Activated gamma-delta T cell treated with Interleukin-2 at 50 U/mL for 16 hours (primary cell): ENCODE measurements at places on chromosomes 1 and 21.

- DNase-seq = no peak
These were observed 41.5 kb upstream of the NEXN start for GRCh38 chr1:77846966-77847365.

DNA sequence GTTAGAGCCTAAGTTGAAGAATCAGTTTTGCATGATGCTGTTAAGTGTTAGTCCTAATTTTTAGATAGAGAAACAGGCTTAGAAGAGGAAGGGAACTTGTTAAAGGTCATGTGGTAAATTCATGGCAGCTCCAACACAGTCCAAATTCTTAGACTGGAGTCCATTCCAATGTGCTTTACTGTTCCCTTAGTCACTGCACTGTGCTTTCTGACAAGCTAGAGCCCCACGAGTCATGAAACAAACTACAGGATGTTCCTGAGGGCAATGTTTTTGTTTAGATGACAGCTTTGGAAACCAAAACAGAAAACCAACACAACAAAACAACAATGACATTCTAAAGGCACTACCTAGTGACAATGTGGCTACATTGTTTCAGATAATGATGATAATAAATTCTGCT is 23.1 kb upstream of the RGS4 start:
- DNase-seq = no peak

DNA sequence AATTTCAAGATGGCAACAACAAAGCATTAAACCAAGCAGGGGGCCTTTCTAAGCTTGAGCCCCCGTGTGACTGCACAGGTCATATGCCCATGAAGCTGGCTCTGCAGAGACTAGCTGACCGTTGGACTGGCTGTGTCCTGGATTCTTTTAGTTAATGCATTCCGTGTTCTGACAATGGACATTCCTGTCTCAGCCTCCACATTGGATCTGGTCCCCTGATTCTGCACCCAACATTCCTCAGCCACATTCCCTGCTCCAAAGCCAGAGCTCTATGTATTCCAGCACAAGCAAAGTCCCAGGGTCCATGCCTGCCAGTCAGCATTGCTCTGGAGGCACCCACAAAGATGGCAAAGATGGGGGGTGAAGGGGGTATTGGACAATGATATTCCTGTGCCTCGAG is 5.1 kb upstream of the NAV1 start:
- no peak for DNase-seq

GRCh38 chr21:17532292-17532691 is 19.4 kb downstream of the CXADR start:
- DNase-seq = no peak

GRCh38 chr1:3119725-3120124 is 50.7 kb downstream of the PRDM16 start:
- DNase-seq = no peak

DNA sequence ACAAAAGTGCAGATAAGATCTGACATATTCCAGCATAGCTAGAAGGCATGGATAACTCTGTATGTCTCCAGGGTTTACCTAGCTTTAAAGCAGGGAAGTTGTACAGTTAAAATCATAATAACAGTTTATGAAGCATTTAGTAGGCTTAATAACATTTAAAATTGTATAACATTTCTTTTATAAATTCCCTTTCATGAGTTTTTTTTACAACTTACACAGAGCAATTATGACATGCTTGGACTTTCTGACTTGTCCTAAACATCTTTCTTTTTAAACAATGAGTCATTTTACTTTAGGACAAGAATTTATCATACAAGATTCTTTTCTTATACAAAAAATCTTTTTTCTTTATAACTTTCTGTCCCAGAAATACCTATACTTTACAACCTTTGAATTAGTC is 408.5 kb upstream of the NEGR1 start:
- no peak for DNase-seq

- no peak for DNase-seq
These were observed 151.5 kb downstream of the GLUL start for GRCh38 chr1:182240085-182240484.

- no peak for DNase-seq
These were observed 176.7 kb downstream of the TTLL7 start for GRCh38 chr1:83822208-83822607.

GRCh38 chr1:181541947-181542346 is 58.6 kb downstream of the CACNA1E start:
- DNase-seq = no peak

DNA sequence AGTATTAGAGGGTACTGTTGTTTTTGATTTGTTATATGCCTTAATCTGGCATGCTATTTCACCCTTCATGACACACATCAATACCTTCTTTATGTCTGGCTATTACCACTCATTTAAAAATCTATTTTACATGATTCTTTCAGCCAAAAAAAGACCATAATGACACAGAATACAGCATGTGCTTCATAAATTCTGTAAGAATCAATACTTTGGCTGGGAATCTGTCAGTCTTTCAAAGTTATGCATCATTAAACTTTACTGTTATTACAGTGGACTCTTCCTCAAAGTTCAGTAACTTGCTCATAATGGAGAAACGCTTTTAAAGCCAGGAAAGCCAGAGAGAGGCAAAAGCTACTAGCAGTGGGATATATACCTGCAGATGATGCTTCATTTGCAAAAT is 247.2 kb upstream of the ADGRL2 start:
- no peak for DNase-seq

- peak; percentile 22 for DNase-seq
These were observed 10.3 kb downstream of the LMNA start for GRCh38 chr1:156124557-156125483.

DNA sequence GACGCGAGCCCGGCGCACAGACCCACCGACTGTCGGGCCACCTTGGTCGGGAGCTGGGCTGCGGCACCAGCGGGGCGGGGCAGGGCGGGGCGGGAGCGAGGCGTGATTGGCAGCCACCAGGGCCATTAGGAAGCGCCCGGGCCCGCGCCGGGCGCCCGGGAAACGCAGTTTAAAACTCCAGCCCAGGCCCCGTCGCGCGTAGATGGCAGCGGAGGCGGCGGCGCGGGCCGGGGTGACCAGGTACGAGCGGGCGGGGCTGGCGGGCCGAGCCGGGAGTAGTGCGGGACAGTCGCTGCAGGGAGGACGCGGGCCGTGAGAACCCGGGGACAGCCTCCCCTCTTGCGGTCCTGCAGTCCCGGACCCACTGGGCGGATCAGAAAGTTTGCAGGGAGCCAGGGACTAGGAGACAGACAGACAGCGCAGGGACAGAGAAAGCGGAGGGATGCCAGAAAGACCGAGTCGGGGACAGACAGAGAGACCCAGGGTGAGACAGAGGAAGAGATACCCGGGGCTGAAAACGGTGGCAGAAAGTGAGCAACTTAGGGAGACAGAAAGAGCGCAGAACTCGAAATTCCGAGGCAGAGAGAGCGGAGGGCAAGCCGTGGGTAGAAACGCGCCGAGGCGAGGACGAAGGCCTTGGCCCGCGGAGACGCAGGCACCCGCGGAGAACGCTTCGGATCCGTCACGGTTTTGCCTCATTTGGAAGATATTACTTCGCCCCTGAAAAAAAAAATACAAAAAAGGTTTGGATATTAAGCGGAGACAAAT is at the start of gene DMBX1:
TSS of gene DMBX1 (plus strand) at position 199 of the 768 bp plus-strand sequence. CDS start 17,175 bp downstream, outside the sequence.
- DNase-seq = no peak

- DNase-seq = no peak
These were observed 489.0 kb downstream of the CAMTA1 start for GRCh38 chr1:7274256-7274655.

DNA sequence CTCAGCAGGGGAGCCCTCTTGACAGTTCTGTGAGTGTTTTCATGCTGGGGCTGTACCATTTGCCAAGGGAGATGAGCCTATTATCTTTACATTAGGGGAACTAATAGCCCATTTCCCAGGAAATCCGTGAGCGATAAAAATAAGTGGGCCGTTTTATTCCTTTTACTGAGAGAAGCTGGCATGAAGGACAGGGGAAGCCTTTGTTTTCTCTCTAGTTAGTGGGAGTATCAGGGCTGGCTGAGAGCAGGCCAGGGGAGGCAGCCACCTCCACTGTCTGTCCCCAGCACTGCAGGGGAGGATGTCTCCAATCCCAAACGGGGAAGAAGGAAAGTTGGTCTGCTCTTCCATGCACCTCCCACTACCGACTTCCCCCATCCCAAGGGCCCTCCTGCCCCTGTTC is 2.5 kb downstream of the UBL4B start:
- DNase-seq = no peak

DNA sequence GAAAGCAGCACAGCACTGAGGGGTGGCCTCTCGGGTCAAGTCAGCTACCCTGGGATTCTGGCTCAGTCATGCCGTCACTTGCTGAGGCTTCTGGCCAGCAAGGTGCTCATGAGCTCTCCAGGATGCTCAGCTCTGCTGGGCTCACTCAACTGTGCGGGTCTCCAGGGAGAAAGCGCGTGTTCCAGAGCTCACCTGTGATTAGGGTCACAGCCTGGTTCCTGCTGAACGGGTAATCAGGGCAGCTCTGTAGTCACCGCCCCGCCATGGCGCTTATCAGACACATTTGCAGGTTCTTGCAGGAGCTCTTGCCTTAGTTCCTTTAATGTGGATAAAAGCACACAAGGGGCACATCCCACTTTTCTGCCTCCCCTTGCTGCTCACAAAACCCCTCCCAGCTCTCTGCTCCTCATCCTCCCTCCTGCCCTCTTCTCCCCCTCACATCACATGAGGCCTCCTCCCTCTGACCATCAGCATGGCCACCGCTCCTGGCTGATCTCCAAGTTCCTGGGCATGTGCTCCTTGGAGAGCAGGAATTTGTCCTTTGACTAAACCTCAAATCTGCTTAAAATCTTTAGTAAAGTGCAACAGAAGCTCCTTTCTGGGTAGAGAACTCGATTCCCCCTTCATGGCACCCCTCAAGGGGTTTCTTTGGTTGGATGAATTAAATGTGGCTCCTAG is 2.0 kb downstream of the PCP4 start:
- DNase-seq = no peak

- no peak for DNase-seq
These were observed 134.0 kb upstream of the ETS2 start for GRCh38 chr21:38671773-38672172.

DNA sequence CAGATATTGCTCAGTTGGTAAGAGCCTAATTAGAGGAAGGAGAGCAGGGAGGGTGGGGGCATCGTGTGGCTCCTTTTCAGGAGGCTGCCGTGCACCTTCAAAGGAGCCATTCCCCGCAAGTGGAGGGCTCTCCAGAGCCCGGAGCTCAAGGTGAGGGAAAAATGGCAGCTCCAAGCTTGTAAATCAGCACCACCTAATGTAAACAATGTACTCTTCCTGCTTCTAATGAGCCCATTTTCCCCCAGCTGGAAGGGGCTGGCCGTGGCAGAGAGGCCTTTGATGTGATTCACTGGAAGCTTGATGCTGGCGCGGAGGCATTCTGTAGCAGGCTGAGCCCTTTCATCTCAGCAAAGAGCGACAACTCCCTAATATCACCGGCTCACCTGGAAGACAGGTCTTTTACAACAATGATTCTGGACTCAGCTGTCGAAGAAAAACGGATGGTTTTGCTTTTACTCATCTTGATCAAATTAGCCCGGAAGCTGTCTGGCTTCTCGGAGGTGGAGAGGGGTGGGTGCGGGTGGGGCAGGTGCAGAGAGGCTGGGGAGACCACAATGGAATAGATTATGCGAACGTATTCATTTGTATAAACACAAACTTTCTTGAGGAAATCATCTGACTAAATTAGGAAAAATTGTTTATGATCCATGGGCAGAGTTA is 112.5 kb downstream of the RRAGC start:
- DNase-seq = no peak

GRCh38 chr1:31984419-31985347 is 29.0 kb upstream of the KHDRBS1 start:
- peak; percentile 42 for DNase-seq

- no peak for DNase-seq
These were observed 1518.0 kb downstream of the NCAM2 start for GRCh38 chr21:22516230-22516629.

GRCh38 chr1:219495737-219496408 is 117.0 kb downstream of the ZC3H11B start:
- DNase-seq = no peak

- DNase-seq = peak; percentile 66
These were observed at the start of gene PIK3C2B for GRCh38 chr1:204494281-204495077. Gene PIK3C2B (minus strand): TSS chr1:204494805. CDS start chr1:204469802, 25,003 bp downstream.
